ENCODE measurements at places on chromosomes 1 and 21. TPM values are rescaled to one million over a fixed set of nuclear protein-coding genes. Genes with fewer than 3 reads are reported as not detected.

Gene OTUD3
- total RNA-seq: 7.3 TPM

Gene VSIG8
- not detected for total RNA-seq

DNA sequence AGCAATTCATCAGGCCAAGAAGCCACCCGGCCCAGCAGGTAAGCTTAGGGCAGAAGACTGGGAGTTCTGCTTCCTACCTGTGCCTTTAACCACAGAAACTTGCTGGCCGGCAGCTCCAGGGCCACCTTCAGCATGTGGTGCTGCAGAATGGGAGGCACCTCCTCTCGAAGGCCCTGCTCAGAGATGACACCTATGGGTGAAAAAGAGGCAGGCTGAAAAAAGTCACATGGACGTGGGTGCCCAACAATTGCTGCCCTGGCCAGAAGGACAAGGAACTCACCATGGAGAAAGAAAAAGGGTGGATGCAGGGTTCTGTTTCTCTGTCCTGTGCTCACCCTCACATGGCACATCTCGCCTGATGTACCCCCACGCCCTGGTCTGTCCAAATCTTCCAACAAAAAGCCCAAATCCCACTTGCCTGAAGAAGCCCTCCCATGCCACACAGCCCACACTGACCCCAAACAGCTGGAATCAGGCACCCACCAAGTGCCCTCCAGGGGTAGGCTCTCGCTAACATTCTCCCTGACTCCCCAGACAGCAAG is 33.0 kb downstream of the URB1 start:
- H3K27ac ChIP-seq: no peak overlapping the region
- DNase-seq: no peak
- no peak overlapping the region for H3K4me3 ChIP-seq
- H3K36me3 ChIP-seq: peaks cover 41% of the 10 kb centered on the region
- peaks cover 2% of the 10 kb centered on the region for H3K4me1 ChIP-seq
- no peaks in the 10 kb centered on the region for H3K27me3 ChIP-seq

DNA sequence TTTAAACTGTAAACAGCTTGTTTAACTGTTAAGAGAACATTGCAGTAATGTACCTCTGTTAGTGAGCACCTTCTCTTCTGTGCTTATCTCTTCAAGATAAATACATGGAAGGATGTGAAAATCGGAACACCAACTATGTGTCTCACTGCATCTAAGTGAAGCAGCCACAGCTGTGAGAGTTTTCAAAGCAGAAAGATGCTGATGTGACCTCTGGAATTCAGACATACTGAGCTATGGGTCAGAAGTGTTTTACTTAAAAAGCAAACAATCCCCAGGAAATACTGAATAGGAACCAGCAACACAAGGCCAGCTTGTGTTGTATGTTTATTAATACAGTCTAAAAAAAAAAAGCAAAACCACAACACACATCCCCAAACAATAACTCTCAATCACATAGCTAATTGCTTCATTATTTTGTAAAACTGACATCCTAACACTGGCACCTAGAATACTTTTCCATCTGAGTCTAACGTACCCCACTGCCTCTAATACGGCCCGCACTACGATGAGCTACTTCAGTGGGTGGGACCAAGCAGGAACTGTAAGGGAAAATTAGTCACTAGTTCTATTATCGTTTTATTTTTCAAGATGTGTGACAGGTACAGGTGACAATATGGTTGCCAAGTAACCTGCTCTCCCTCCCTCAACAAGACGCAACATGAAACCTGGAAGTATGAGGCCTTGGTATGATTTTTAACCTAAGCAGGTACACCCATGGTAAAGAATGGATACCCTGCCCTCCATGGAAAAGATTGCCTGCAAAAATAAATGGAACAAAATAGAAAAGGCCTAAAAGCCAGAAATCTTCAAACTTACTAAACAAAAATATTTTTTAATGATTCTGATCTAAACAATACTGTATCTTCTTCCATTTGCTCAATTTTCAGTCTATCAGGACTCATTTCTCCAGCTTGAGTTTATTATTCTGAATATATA is 13.9 kb downstream of the ERRFI1 start:
- H3K36me3 ChIP-seq: no peaks in the 10 kb centered on the region
- H3K4me3 ChIP-seq: no peak overlapping the region
- no peak for DNase-seq
- no peaks in the 10 kb centered on the region for H3K4me1 ChIP-seq

DNA sequence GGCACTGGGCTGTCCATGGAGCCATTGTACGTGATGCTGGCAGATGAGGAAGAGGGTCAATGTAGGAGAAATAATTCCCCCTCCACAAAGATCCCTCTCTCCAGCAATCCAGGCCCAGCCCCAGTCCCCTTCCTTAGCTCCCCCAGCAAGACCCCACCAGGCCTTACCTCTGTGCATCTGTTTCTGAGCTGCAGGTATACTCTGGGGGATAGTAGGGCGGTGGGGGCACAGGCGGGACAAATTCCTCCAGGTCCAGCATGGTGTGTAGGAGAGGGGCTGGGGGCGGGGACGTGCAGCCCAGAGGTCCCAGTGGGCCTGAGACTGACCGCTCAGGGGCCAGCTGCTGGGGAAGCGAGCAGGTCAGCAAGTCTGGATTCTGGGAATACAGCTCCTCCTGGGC is 3.7 kb downstream of the ENTREP3 start:
- peaks cover 34% of the 10 kb centered on the region for H3K4me1 ChIP-seq
- no peak overlapping the region for H3K4me3 ChIP-seq
- no peak overlapping the region for H3K27ac ChIP-seq

DNA sequence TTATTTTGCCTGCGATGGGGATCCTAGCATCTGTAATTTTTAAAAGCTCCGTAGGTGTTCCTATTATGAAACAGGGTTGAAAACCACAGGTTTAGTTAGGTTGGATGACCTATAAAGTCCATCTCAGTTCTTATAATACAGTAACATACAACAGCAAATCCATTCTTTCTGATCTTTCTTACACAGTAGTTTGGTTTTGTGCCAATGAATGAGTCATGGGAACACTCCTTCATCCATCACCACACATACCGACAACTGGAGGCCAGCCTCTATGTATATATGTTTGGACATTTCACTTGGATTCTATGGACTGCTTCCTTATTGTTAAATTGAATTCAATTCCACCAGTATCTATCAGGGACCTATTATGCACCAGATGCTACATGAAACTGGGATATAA is 118.4 kb upstream of the L1TD1 start:
- H3K4me3 ChIP-seq: no peak overlapping the region
- H3K4me1 ChIP-seq: no peaks in the 10 kb centered on the region
- no peak overlapping the region for H3K27ac ChIP-seq
